ENCODE measurements at places on chromosomes 11 and 22.

- no peak overlapping the region for H3K4me3 ChIP-seq
- DNase-seq: no peak
- peak overlapping the region; percentile 55 for H3K27ac ChIP-seq
Observed at GRCh38 chr11:64771861-64772260, 6.5 kb downstream of the SF1 start.

DNA sequence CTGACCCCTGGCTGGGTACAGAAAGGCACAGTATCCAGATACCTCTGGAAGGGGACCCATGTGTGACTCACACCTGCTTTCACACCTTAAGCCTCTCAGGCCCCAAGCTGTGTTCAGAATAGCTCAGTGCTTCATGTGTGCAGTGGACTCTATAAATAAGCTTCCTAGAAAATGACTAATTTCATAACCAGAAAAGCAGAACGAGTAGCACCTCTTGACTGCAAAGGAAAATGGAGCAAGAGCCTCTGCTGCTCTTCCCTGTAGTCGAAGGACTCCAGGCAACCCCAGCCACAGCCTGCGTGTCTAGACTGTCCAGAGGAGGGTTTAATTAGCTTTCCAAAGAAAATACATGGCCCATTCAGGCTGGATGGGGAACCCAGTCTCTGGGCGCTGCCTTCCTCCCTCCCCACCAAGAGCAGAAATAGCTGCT lies 23.1 kb downstream of the PTPN5 start:
- no peak overlapping the region for H3K4me3 ChIP-seq
- DNase-seq: no peak
- no peaks in the 10 kb centered on the region for H3K27me3 ChIP-seq
- no peaks in the 10 kb centered on the region for H3K4me1 ChIP-seq

- peak overlapping the region; percentile 54 for H3K27ac ChIP-seq
- H3K27me3 ChIP-seq: no peaks in the 10 kb centered on the region
- H3K36me3 ChIP-seq: peaks cover 40% of the 10 kb centered on the region
- no peak for DNase-seq
- no peaks in the 10 kb centered on the region for H3K4me1 ChIP-seq
Observed at GRCh38 chr11:118547132-118547531, 16.1 kb downstream of the TMEM25 start.

DNA sequence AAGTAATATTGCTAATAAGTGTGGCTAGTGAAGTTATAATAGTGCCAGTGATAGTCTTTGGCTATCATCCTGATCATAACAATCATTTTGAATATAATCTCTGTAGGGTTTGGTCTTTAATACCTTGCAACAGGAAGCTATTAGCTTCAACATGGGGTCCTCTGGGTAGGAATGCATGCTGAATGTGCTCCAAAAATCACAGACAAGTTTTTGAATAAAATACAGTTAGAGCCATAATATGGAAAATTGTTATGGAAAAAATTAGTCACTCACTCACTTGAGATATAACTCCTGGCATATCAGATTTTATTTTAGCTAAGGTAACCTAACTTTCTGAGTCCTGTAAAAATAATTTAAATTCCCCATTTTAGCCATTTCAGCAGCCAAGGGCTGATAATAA lies 95.4 kb upstream of the MTMR2 start:
- peaks cover 7% of the 10 kb centered on the region for H3K4me1 ChIP-seq
- H3K36me3 ChIP-seq: peaks cover 5% of the 10 kb centered on the region
- no peak for DNase-seq
- H3K27ac ChIP-seq: no peak overlapping the region

DNA sequence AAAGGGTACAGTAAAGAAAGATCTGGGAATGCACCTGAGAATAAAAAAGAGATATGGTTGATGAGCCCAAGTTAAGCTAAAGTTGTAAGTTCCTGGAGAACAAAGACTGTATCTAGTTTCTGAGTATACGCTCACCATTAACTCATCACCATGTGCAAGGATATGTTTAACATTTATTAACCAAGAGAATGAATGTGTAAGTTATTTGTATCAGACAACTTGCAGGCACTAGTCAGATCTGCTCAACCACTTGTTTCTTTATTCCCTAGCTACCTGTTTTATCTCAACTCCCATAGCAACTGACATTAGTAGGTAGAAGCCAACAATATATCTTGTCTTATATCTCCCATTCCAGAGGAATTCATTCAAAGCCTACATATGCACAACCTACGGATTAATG lies 74.9 kb upstream of the KCNA4 start:
- no peaks in the 10 kb centered on the region for H3K4me1 ChIP-seq
- H3K4me3 ChIP-seq: no peak overlapping the region
- no peak overlapping the region for H3K27ac ChIP-seq
- no peaks in the 10 kb centered on the region for H3K36me3 ChIP-seq

- no peaks in the 10 kb centered on the region for H3K4me1 ChIP-seq
- H3K4me3 ChIP-seq: no peak overlapping the region
- H3K27me3 ChIP-seq: peaks cover 10% of the 10 kb centered on the region
- H3K27ac ChIP-seq: no peak overlapping the region
Observed at GRCh38 chr11:60931917-60932316, 7.7 kb downstream of the TMEM132A start.

- H3K27me3 ChIP-seq: no peaks in the 10 kb centered on the region
- H3K4me3 ChIP-seq: no peak overlapping the region
- H3K27ac ChIP-seq: no peak overlapping the region
- DNase-seq: no peak
- H3K4me1 ChIP-seq: no peaks in the 10 kb centered on the region
Observed at GRCh38 chr11:76850130-76850529, 10.6 kb upstream of the ACER3 start.

- DNase-seq: peak; percentile 94
- H3K4me1 ChIP-seq: peaks cover 30% of the 10 kb centered on the region
- no peak overlapping the region for H3K4me3 ChIP-seq
- peaks cover 15% of the 10 kb centered on the region for H3K27me3 ChIP-seq
- no peaks in the 10 kb centered on the region for H3K36me3 ChIP-seq
Observed at GRCh38 chr11:72613977-72614376, 60.2 kb downstream of the PDE2A start.

- no peaks in the 10 kb centered on the region for H3K27me3 ChIP-seq
- peaks cover 21% of the 10 kb centered on the region for H3K4me1 ChIP-seq
- peak overlapping the region; percentile 48 for H3K4me3 ChIP-seq
- H3K36me3 ChIP-seq: peaks cover 2% of the 10 kb centered on the region
Observed at GRCh38 chr22:50628543-50629134, 687 bp upstream of the ARSA start.

- no peak overlapping the region for H3K4me3 ChIP-seq
- H3K27ac ChIP-seq: peak overlapping the region; percentile 1
- peaks cover 8% of the 10 kb centered on the region for H3K36me3 ChIP-seq
- no peaks in the 10 kb centered on the region for H3K27me3 ChIP-seq
- peaks cover 55% of the 10 kb centered on the region for H3K4me1 ChIP-seq
Observed at GRCh38 chr22:20244691-20245576, 23.2 kb downstream of the RTN4R start.

DNA sequence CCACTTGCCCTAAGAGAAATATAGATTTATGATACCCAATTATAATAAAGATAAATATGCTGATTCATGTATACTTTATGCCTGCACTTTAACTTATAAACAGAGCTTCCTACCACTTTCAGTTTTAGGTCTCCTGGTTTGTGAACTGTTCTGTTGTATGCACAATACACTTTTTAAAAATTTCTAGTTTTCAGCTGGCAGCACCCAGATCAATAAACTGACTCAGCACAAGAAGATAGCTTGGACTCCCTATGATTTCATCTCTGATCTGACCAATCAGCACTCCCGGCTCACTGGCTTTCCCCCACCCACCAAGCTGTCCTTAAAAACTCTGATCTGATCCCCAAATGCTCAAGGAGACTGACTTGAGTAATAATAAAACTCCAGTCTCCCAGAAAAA lies 33.5 kb upstream of the FAM181B start:
- no peaks in the 10 kb centered on the region for H3K4me1 ChIP-seq
- no peak overlapping the region for H3K4me3 ChIP-seq
- no peak for DNase-seq
- H3K27me3 ChIP-seq: no peaks in the 10 kb centered on the region
- H3K36me3 ChIP-seq: no peaks in the 10 kb centered on the region

DNA sequence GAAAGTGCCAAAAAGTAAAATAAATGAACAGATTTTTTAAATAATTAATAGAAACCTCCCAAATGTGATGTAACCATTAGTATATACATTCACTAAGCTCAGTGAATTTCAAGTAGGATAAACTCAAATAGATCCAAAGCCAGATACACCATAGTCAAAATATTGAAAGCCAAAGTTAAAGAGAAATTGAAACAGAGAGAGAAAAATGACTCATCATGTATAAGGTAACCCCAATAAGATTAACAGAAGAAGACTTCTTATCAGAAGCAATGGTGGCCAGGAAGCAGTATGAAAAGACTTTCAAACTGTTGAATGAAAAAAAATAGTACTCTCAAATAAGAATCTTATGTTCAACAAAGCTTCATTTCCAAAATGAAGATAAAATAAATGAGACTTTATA lies 70.5 kb downstream of the LUZP2 start:
- H3K4me1 ChIP-seq: no peaks in the 10 kb centered on the region
- DNase-seq: no peak
- no peak overlapping the region for H3K27ac ChIP-seq
- no peaks in the 10 kb centered on the region for H3K27me3 ChIP-seq
- no peaks in the 10 kb centered on the region for H3K36me3 ChIP-seq
- no peak overlapping the region for H3K4me3 ChIP-seq

DNA sequence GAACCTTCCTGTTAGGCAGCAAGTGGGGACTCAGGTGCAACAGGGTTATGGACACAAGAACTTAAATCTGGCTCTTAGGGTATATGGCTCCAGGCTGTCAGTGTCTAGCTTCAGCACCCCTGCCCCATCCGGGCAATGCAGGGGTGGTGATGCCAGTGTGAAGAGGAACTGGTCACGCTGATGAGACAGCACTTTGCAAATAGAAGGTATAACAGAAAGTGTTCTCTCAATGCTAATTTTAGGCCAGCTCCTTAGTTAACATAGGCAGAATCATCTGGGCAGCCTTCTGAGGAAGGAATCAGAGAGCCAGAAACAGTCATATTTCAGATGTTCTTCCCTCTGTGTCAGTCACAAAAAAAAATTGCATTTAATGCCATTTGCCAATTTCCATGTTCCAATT lies 41.2 kb downstream of the SYT9 start:
- H3K4me1 ChIP-seq: no peaks in the 10 kb centered on the region
- H3K4me3 ChIP-seq: no peak overlapping the region
- no peak overlapping the region for H3K27ac ChIP-seq
- DNase-seq: peak; percentile 51

DNA sequence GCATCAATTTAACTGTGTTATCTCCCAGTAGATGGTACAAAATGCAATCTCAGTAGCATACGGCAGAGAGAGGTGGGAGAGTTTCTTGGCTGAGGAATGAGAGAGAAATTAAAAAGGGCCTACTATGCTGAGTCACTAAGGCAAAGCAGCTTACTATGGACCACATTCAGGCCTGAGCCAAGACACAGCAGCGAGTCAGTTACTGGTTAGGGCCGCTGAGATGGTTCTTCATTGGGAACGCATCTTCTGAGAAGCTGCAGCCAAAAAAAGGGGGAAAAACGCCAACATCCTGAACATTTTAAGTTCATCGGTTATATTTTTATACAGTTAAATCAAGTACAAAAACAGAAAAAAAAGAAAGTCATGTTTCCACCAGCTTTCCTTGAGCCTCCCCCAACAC lies 61.1 kb upstream of the BDNF start:
- no peak overlapping the region for H3K4me3 ChIP-seq
- no peaks in the 10 kb centered on the region for H3K36me3 ChIP-seq
- H3K4me1 ChIP-seq: no peaks in the 10 kb centered on the region
- DNase-seq: no peak
- H3K27ac ChIP-seq: no peak overlapping the region

GRCh38 chr11:76263657-76264056 lies 57.4 kb upstream of the WNT11 start:
- no peak overlapping the region for H3K4me3 ChIP-seq
- DNase-seq: peak; percentile 10
- H3K36me3 ChIP-seq: no peaks in the 10 kb centered on the region
- H3K27ac ChIP-seq: no peak overlapping the region

DNA sequence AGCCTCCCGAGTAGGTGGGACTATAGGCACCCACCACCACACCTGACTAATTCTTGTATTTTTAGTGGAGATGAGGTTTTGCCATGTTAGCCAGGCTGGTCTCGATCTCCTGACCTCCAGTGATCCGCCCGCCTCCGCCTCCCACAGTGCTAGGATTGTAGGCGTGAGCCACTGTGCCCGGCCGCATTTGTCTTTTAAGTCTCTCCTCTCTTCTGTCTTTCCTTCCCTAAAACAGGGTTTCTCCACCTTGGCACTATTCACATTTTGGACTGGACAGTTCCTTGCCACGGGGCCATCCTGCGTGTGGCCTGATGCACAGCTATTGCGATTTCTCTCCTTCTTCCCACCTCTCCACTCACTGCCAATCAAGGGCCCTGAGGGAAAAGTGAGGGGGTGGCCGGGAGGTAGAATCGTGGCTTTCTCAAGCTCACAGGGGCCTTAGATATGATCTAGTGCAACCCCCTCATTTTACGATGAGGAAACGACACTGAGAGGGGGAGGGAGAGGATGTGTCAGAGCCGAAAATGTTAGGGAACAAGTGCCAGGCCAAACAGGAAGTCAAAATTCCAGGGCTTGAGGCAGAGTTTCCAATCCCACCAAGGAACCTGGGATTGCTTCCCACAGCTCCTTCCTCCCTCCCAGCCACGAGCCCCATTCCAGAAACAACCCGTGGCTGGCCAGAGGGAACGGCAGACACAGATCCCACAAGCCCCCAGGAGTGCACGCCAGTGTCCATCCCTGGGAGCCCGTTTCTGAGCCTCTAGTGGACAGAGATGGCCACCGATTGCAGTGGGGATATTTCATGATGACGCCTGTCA lies 21.2 kb downstream of the SCGB1A1 start:
- peaks cover 37% of the 10 kb centered on the region for H3K4me1 ChIP-seq
- DNase-seq: no peak
- H3K36me3 ChIP-seq: no peaks in the 10 kb centered on the region
- no peak overlapping the region for H3K27ac ChIP-seq

- no peak overlapping the region for H3K4me3 ChIP-seq
- DNase-seq: no peak
- no peaks in the 10 kb centered on the region for H3K36me3 ChIP-seq
- H3K27ac ChIP-seq: no peak overlapping the region
Observed at GRCh38 chr11:92790366-92790765, 179.1 kb upstream of the MTNR1B start.

DNA sequence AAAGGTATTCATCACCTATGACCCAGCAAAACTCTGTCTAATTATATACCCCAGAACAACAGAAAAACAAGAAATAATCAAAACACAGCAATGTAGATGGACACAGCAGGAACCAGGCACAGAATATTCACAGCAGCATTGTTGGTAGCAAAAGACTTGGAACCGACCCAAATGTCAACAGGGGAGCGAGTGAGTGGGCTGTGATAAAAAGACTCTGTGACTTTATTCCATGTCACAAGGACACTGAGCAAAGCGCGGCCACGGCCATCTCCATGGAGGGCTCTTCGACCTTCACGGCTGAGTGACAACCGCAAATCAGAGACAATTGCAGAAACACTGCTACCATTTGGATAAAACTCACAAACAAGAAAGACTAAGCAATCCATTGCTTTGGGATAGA lies 1373.1 kb downstream of the TBC1D22A start:
- H3K27me3 ChIP-seq: no peaks in the 10 kb centered on the region
- DNase-seq: no peak
- H3K4me3 ChIP-seq: no peak overlapping the region
- no peaks in the 10 kb centered on the region for H3K36me3 ChIP-seq
- H3K27ac ChIP-seq: no peak overlapping the region

Measured in common myeloid progenitor, CD34-positive (primary cell).